ENCODE measurements at places on chromosomes 12 and 14.
A peak's percentile ranks its signal among the peaks of the same experiment; 100 is the strongest.

DNA sequence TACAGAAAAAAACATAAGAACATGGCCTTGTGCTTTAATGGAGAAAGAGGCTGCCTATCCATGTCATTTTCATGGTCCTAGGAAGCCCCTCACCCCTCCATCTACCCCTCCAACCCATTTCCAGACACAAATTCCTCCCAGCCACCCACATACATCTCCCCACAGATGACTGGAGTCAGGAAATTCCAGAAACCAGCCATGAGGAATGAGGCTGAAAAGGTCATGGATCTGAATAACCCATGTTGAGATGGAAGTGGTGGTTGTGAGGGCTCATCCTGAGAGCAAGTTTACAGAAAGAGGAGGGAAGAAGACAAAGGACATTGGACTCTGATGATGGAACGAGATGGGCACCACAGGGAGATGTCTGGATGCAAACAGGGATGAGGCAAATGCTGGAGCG is 23.9 kb upstream of the C12orf42 start:
- no peaks in the 10 kb centered on the region for H3K36me3 ChIP-seq
- no peak overlapping the region for H3K4me3 ChIP-seq
- DNase-seq, result no peak

GRCh38 chr14:32846821-32847365 is 91.8 kb upstream of the NPAS3 start:
- DNase-seq, result no peak
- no peaks in the 10 kb centered on the region for H3K4me1 ChIP-seq
- no peak overlapping the region for H3K4me3 ChIP-seq
- H3K27me3 ChIP-seq, result no peaks in the 10 kb centered on the region
- no peaks in the 10 kb centered on the region for H3K36me3 ChIP-seq

- no peaks in the 10 kb centered on the region for H3K27me3 ChIP-seq
- H3K36me3 ChIP-seq, result no peaks in the 10 kb centered on the region
- peak overlapping the region; percentile 98 for H3K27ac ChIP-seq
Measured at GRCh38 chr14:23284654-23285529, 1.0 kb downstream of the HOMEZ start.

DNA sequence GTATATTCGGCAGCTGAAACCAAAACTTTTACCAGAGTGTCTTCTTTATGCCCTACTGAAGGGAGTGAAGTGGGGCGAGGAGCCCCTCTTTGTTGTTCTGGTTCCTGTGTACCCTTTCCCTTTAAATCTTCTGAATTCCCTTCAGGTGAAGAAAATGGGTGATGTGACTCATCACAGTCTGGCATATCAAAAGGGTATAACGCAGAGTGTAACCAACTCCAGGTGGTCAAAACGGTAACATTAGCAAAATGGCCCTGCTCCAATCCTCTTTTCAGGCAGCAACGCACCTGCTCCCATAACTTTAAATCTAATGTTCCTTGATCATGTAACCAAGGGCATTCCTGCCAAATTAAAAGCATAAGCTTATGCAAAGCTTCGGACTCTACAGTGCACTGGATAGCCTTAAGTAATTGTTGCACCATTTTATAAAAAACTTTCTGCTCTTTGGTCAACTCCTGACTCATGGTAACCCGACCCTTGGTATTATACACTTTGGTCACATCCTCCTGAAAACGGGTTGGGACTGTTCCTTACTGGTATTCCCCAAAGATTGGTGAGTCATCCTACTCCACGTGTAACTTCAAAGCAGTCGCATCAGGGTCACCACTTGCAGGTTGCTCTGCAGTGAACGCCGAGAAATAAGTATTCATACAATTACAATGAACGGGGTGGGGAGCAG is 83.1 kb downstream of the KCNMB4 start:
- H3K4me1 ChIP-seq, result no peaks in the 10 kb centered on the region
- no peak for DNase-seq
- no peaks in the 10 kb centered on the region for H3K36me3 ChIP-seq
- no peak overlapping the region for H3K27ac ChIP-seq

GRCh38 chr14:90531497-90531896 is 134.7 kb downstream of the CALM1 start:
- H3K27me3 ChIP-seq, result no peaks in the 10 kb centered on the region
- peaks cover 11% of the 10 kb centered on the region for H3K4me1 ChIP-seq
- no peak for DNase-seq
- H3K36me3 ChIP-seq, result no peaks in the 10 kb centered on the region
- no peak overlapping the region for H3K27ac ChIP-seq

DNA sequence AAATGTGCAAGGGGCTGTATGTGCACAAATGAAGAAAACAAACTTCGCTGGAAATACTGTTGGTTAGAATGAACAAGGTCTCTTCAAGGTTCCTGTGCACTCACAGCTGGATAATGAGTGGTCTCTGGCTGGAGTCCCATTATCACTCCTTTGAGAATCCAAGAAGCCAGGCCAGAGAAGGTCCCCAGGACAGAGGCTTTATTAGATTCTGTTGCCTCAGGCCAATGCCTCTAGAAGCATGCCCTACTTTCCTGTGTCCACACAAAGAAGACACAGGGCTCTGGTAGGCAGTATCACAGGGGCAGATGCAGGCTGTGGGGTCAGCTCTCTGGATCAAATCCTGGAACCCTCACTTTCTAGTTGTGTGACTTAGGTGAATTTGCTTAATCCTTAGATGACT is 384.7 kb downstream of the GRIN2B start:
- no peak overlapping the region for H3K27ac ChIP-seq
- no peaks in the 10 kb centered on the region for H3K4me1 ChIP-seq
- no peaks in the 10 kb centered on the region for H3K27me3 ChIP-seq
- DNase-seq, result no peak
- H3K36me3 ChIP-seq, result no peaks in the 10 kb centered on the region

DNA sequence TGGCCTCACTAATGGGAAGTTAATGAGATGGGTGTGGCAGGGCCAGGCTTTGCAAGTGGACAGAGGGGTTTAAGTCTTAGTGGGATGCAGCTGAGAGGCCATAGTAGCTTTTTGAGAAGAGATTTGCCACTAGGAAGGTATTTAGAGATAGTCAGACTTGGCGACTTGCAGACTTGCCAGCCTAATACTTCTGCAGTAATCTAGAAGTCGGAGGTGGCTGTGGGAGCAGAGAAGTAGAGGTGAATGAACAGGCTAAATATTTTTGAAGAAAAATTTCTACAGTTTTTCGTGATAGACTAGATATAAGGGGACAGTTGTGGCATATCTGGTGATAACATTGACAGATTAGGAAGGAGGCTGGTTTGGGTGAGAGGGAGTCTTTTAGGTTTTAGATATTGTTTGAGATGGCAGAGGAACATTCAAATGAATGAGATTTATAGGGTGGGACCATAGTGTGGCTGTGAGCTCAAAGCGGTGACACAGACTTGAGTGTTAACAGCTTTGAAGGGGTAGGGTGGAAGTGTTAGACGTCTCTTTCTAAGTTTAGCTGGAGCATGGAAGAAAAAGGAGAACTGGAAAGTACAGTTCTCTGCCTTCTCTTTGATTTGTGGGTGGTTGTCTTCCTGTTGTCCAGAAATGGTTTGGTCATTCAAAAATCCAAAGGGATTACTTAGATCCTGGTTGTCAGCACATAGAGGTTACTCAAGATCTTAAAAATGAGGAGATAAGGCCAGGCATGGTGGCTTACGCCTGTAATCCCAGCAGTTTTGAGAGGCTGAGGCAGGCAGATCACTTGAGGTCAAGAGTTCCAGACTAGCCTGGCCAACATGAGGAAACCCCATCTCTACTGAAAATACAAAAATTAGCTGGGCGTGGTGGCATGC is 44.9 kb downstream of the MAPKAPK5 start:
- no peak overlapping the region for H3K4me3 ChIP-seq
- DNase-seq, result no peak
- H3K27ac ChIP-seq, result no peak overlapping the region
- peaks cover 90% of the 10 kb centered on the region for H3K36me3 ChIP-seq

DNA sequence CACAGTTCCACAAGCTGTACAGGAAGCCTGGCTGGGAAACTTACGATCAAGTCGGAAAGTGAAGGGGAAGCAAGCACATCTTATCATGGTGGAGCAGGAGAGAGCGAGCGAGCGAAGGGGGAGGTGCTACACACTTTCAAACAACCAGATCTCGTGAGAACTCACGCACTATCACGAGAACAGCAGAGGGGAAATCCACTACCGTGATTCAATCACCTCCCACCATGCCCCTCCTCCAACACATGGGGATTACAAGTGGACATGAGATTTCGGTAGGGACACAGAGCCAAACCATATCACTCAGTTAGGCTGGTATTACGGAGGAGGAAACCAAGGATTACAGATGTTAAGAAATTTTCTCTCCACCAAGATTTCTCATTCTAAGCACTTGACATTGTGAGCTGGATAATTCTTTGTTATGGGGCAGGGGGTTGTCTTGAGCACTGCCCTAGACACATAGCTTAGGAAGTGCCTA is 262.0 kb upstream of the G2E3 start:
- H3K27me3 ChIP-seq, result no peaks in the 10 kb centered on the region
- H3K4me3 ChIP-seq, result no peak overlapping the region
- no peaks in the 10 kb centered on the region for H3K4me1 ChIP-seq
- no peak overlapping the region for H3K27ac ChIP-seq
- DNase-seq, result no peak
- no peaks in the 10 kb centered on the region for H3K36me3 ChIP-seq

- no peaks in the 10 kb centered on the region for H3K36me3 ChIP-seq
- H3K27ac ChIP-seq, result peak overlapping the region; percentile 39
- no peaks in the 10 kb centered on the region for H3K27me3 ChIP-seq
- no peak for DNase-seq
Measured at GRCh38 chr14:92986254-92987147, 63.6 kb downstream of the CHGA start.

GRCh38 chr12:34236073-34236472 is 213.8 kb downstream of the ALG10 start:
- H3K27me3 ChIP-seq, result no peaks in the 10 kb centered on the region
- H3K36me3 ChIP-seq, result no peaks in the 10 kb centered on the region
- no peak for DNase-seq
- no peak overlapping the region for H3K27ac ChIP-seq
- H3K4me1 ChIP-seq, result no peaks in the 10 kb centered on the region

DNA sequence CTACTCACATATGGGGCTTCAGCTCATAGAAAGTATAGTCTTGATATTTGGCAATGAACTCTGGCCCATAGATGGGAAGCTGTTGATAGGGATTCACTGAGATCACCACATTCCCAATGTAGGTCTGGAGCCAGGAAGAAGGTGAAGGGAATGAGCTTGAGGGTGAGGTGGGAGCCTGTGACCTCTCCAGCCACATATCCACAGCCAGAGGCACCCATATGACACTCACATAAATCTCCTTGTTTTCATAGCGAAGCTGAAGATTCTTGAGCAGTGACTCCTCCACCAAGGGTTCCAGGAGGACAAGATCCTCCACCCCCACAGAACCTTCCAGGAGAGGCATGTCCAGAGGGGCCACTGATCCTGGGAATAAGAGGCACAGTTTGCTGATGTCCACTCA is 1.9 kb downstream of the MYO1A start:
- no peaks in the 10 kb centered on the region for H3K27me3 ChIP-seq
- no peaks in the 10 kb centered on the region for H3K36me3 ChIP-seq
- peaks cover 3% of the 10 kb centered on the region for H3K4me1 ChIP-seq

DNA sequence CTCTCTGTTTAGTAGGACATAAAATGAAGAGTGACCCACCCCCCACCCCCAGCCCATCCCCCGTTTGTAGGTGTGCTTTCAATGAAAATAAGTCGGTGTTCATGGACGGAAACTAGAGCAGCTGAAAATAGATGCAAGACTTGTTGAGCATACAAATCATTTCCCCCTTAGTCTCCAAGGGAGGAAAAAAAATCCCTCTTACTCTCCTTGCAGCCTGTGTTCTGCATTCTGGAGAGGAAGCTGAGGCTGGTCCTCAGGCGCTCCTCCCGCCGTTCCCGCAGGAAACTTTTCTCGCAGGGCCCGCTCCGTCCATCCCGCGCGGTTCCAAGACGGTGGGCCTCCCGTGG is 259.0 kb upstream of the E2F7 start:
- peaks cover 3% of the 10 kb centered on the region for H3K27me3 ChIP-seq
- DNase-seq, result no peak
- H3K4me3 ChIP-seq, result peak overlapping the region; percentile 65
- H3K36me3 ChIP-seq, result no peaks in the 10 kb centered on the region
- H3K4me1 ChIP-seq, result peaks cover 7% of the 10 kb centered on the region
- no peak overlapping the region for H3K27ac ChIP-seq

- H3K27ac ChIP-seq, result peak overlapping the region; percentile 34
- no peak overlapping the region for H3K4me3 ChIP-seq
- no peaks in the 10 kb centered on the region for H3K27me3 ChIP-seq
- H3K4me1 ChIP-seq, result peaks cover 21% of the 10 kb centered on the region
Measured at GRCh38 chr14:100441271-100441947, 118.3 kb downstream of the SLC25A47 start.

GRCh38 chr12:49825360-49825970 is 2.7 kb downstream of the NCKAP5L start:
- H3K27me3 ChIP-seq, result no peaks in the 10 kb centered on the region
- H3K4me3 ChIP-seq, result no peak overlapping the region
- peaks cover 60% of the 10 kb centered on the region for H3K4me1 ChIP-seq

DNA sequence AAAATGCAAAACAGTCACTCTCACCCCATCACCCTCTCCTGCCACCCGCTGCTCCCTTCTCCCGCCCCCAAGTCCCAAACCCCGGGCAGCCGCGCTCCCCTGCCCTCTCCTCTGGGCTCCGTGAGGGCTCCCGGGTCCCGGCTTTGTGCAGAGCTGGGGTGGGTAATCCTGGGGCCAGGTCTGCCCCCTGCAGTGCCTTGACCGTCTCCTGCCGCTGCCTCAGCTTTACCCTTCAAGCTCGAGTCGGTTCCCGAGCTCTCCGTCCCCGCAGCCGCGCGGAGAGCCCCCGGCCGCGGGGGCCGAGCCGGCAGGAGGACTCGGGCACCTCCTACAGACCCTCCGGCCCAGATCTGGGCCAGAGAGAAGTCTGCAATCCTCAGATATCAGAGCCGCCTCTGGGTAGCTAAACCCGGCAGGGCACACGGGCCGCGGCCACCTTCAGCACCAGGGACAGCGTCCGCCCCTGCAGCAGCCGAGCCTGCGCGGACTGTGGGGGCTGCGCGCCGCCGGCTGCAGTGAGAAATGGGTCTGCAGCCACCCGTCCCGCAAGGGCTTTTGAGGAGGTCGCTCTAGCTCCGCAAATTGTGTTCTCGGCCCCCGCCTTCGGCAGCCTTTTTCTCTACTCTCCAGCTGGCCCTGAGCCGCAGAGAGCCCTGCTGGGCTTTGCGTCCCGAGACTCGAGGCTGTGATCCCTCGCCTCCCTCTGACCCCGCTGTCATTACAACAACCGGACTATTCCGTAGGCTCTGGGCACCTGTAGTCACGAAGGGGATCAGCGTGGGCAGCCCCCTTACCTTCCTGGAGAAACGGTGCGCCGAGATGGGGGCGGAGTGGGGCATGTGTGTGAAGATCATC is 1.2 kb downstream of the PRMT8 start:
- H3K27me3 ChIP-seq, result peaks cover 70% of the 10 kb centered on the region
- H3K4me3 ChIP-seq, result no peak overlapping the region
- H3K36me3 ChIP-seq, result no peaks in the 10 kb centered on the region
- no peaks in the 10 kb centered on the region for H3K4me1 ChIP-seq
- no peak overlapping the region for H3K27ac ChIP-seq

GRCh38 chr12:122974274-122974891 is 661 bp upstream of the OGFOD2 start:
- DNase-seq, result peak; percentile 99
- H3K36me3 ChIP-seq, result no peaks in the 10 kb centered on the region
- H3K27ac ChIP-seq, result peak overlapping the region; percentile 98
- H3K4me1 ChIP-seq, result peaks cover 25% of the 10 kb centered on the region

Data from upper lobe of right lung (tissue), 1 donor.